ENCODE measurements at places on chromosomes 3 and 15. TPM values are rescaled to one million over a fixed set of nuclear protein-coding genes. Genes with fewer than 3 reads are reported as not detected.

Gene SLC4A7
- 9.7 TPM for polyA plus RNA-seq

Gene ROPN1
- not detected for polyA plus RNA-seq

Gene GREM1
- 0.06 TPM for polyA plus RNA-seq

Gene RNU6-1
- not detected for polyA plus RNA-seq

Gene POLQ
- polyA plus RNA-seq, result 0.50 TPM
